ENCODE measurements at places on chromosomes 6 and 20.

- no peak for DNase-seq
Measured at GRCh38 chr6:29917857-29918256, 24.5 kb upstream of the HLA-A start.

- DNase-seq, result no peak
Measured at GRCh38 chr20:63858393-63859165, 2.7 kb upstream of the ABHD16B start.

GRCh38 chr6:156953479-156954146 is 176.4 kb downstream of the ARID1B start:
- DNase-seq, result no peak

DNA sequence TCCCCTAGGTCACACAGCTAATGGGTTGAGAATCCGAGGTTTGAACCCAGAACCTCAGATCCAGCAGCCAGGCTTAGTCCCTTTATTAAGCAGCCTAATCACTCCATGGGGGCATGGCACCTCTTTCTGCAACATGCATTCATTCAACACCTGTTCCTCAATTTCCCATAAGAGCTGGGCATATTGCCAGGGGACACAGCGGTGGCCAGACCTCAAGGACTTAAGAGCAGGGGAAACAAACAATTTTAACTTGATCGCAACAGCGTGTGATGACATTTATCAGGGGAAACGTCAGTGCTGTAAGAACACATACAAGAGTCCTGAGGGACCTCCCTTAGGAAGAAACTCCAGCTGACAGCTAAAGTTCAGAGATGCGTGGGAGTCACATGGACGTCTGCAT is 267.4 kb upstream of the CDH4 start:
- no peak for DNase-seq

GRCh38 chr6:13351271-13351670 is 22.9 kb upstream of the TBC1D7 start:
- DNase-seq, result no peak

GRCh38 chr20:957544-957943 is 41.4 kb upstream of the ANGPT4 start:
- no peak for DNase-seq

GRCh38 chr6:113184736-113185135 is 672.4 kb upstream of the MARCKS start:
- no peak for DNase-seq

GRCh38 chr6:155324172-155324571 is 9.9 kb upstream of the TFB1M start:
- DNase-seq, result no peak

GRCh38 chr6:53999088-53999755 is 112.0 kb upstream of the MLIP start:
- DNase-seq, result no peak

GRCh38 chr6:95804847-95805541 is 210.8 kb upstream of the FUT9 start:
- DNase-seq, result no peak

DNA sequence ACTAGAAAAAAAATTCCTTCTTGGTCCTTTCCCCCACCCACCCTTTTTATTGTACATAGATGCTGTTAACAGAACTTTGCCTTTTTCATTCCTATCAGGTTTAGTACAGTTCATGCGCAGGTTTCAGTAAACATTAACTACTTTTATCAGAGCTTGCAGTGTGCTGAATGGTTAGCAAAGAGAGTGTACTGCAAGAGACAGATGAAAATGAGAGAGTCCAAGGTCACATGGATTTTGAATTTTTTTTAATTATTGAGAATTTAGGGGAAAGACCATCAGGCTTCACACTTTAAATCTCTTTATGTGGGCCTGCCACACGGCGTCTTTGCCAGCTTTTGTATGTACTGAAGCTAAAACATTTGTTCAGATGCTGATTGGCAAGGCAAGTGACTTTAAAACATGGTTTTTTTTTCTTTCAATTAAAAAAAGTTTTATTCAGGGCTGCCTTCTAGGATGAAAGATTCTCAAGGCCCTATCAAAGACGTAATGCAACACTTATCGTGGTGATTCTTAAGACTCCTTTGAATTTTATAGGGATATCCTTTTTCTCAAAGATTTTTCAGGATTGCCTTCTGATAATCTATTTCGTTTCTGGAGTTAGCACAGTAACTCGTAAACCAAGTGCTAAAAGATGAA is 32.2 kb downstream of the RREB1 start:
- DNase-seq, result no peak

DNA sequence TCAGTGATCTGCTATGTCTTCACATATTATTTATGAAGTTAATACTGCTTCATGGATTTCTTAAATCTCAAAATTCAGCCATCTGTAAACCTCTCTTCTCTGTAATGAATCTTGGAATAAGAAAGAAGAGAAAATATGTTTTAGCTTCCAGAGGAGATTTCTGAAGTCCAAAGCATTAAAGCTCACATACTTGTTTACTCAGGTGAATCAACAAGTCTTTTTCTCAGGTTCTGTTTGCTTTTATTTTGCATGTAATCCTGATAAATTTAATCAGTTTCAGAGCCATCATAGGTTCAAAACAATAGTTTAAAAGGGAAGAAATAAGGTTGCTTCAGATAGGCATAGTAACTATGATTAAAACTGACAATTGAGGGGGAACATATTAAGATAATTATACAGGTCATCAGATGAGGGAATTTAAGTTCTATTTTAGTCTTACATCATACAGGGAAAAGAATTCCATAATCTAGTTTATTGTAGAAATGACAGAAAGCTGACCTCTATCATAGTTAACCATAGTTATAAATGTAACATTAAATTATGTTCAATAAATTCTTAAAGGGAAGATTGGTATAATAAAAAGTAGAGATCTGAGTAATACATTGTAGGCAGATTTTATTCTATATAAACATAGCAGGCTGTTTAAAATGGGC is 716.2 kb downstream of the EYS start:
- DNase-seq, result no peak

DNA sequence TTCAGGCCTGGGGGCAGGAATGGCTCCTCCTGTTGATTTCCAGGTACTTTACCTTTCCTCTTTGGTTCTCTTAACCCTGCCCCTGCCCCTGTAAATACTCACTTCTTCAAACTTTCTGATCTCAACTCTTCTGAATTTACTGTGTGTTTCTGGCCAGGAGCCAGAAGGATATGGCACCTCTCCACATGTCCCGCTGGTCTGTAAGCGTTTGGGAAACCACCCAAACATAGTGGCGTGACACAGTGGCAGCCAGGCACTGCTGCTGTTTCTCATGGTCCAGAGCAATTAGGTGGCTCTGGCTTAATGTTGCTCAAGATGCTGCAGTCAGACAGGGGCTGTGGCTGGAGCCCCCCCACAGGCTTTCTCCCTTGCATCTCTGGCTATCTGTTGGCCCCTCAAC is 374.5 kb downstream of the RNGTT start:
- DNase-seq, result no peak

- no peak for DNase-seq
Measured at GRCh38 chr6:105080279-105080678, 99.5 kb downstream of the POPDC3 start.

DNA sequence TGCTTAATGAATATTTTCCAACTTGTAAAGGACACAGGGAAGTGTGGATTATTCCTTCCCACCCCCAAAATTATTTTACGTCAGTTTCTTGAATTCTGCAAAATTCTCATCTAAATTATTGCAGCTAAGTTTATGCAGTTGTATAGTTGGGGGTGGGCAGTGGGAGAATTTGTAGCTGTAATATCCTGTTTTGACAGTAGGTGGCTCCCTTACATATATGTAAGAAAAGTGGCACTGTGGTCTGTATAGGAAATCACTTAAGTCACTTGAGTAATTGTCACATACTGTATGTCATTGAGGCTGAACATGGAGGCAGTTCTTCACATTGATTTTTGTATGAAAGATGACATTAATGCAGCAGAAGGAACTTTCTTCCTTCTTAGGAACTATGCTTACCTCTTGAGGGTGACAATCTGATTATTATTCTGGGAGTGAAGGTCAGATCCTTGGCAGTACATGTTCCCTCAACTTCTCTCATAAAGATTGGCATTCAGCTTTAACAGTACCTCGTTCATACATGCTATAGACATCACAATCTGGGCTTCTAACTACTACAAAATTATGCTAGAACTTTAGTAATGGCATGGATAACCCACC is 14.6 kb upstream of the CFAP206 start:
- no peak for DNase-seq

DNA sequence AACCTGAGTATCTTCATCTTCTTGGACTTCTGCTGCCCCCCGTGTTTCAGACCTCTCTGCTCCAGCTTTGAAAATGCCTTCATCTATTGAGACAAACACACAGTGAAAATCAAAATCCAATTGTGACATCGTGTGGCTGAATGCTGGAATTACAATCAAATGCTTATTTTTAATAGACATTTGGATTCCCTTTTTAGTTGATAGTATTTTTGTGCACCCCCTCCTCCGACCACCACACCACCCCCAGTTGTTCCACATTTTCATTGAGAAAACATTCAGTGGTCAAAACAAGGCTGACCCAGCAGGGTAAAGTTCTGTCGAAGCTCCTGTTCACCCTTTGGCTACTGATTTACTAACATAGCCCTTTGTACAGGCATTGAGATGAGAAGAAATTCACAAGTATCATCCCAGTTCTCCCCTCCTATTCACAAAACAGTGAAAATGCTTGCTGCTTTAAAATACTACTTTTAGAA is 79.0 kb downstream of the NRSN1 start:
- no peak for DNase-seq

GRCh38 chr6:34584694-34585093 is 28.6 kb upstream of the SPDEF start:
- no peak for DNase-seq

DNA sequence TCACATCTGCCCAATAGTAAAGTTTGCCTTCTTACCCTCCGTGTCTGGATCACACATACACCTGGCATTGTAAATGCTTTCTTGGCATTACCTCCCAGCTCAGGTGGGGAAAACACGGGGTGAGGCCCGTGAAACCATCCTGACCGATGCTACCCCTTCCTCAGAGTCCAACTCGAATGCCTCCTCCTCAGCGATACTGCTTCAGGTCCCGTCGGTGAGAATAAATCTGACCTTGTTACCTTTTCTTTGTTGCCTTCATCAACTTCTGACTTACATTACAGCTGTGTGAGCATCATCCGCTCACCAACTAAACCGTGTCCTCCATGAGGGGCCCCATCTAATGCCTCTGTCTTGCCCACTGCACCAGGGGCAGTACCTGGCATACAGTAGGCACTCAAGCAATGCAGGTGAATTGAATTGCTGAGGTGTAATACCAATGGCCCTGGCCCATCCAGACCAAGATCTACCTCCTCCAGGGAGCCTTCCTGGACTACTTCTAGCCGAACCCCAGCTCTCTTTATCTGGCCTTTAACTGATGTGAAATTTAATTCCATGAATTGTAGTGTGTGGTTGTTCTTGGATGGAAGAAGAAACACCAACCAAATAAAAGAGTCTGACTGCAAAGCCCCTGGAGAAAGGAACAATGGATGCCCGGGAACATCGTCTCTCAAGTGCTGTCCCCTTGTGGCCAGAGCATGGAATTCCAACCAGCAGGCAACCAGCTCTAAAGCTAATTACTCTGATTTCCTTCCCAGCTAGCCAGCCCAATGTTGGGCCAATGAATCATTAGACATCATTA is 141.5 kb downstream of the ANKRD60 start:
- DNase-seq, result no peak

Data from activated naive CD4-positive, alpha-beta T cell (primary cell).